ENCODE measurements at places on chromosomes 11 and 22. TPM values are rescaled to one million over a fixed set of nuclear protein-coding genes. Genes with fewer than 3 reads are reported as not detected.

The WBP2NL gene
- 0.46 TPM for total RNA-seq

The RIMBP3B gene
- total RNA-seq, result 0.14 TPM

The SNX15 gene
- total RNA-seq, result 4.8 TPM

The YPEL1 gene
- total RNA-seq, result 1.1 TPM

Data from smooth muscle cell of bladder (primary cell).